ENCODE measurements at places on chromosomes 2 and 18.

- no peak for DNase-seq
Measured at GRCh38 chr2:65504201-65504600, 71.8 kb upstream of the SPRED2 start.

GRCh38 chr18:57649556-57650500, 28.2 kb upstream of the NARS1 start:
- DNase-seq, result no peak

DNA sequence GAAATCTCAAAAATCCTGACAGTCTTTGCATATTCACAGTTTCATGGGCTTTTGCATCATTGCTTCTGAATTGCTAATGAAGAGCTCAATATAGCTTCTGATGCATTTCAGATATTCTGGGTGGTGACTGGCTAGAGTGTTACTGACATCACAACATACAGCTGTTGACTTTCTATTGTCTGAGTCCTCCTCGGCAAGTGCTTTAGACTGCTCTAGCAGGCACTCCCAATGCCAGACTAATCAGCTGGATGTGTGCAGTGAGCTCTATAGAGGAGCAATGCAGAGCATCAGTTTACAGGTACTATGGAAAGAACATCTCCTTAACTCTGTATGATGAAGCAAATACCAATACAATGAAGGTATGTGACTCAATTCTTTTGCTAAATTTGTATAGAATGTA, 54.9 kb downstream of the R3HDM1 start:
- no peak for DNase-seq

- DNase-seq, result no peak
Measured at GRCh38 chr2:222024932-222025880, 273.6 kb downstream of the PAX3 start.

DNA sequence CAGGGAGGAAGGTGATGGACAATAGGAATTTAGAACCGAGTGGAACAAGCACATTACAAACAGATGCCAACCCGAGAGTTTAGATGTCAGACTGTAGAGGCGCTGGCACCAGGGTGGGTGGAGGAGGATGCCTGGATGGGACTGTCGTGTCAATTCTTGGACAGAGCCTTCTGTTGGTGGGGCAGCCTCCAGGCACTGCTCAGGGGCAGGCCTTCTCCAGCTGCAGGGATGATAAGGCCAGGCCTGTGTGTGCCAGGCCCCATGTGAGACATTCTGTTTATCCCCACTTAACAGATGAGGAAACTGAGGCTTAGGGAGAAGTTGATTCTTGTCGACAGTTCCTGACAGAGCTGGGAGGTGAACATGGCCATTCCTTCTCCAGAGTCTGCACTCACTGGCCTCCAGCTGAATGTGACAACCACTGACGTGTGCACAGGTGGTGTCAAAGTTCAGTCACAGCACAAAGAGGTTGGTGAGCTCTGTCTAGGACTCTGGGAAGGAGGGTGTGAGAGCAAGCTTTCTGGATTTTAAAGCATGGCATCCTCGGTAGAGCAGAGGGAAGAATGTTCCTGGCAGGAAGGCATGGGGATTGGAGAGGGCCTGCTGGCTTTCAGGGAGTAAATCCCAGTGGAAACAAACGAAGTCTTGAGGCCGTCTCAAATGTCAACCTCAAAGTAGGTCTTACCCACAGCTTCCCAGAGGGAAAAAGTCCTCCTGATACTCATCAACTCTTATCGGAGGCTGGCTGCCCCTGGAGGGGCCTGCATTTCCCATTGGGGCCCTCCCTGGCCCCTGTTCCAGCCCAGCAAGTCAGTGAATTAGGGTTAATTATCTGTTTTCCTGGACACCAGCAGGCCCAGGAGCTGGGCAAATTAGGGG, 52.4 kb downstream of the GLI2 start:
- no peak for DNase-seq

- DNase-seq, result no peak
Measured at GRCh38 chr18:58533766-58534165, 95.1 kb downstream of the ALPK2 start.

- DNase-seq, result no peak
Measured at GRCh38 chr2:50863856-50864255, 168.1 kb downstream of the NRXN1 start.

GRCh38 chr2:130963849-130964793, 127.4 kb downstream of the ARHGEF4 start:
- no peak for DNase-seq

GRCh38 chr2:48048476-48049171, 142.3 kb upstream of the FBXO11 start:
- no peak for DNase-seq

GRCh38 chr2:136108463-136108862, 9.5 kb downstream of the CXCR4 start:
- no peak for DNase-seq

DNA sequence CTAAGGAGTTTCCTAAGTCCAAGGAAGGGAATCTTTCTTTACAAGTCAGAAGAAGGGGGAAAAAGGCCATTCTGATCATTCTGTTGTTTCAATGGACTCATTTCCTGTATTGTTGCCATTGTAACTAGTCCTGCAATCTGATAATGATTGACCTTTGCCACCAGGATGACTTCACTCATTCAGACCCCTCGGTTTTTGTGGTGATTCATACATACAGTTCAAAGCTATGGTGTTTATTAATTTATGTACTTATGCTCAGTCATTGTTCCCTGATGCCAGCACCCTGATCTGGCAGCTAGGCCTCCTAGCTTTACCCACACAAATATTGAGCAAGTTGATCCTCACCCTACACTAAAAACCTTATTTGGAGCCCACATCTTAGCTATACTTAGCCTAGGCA, 57.6 kb upstream of the ZNF519 start:
- DNase-seq, result no peak

- no peak for DNase-seq
Measured at GRCh38 chr2:8505311-8505920, 176.4 kb upstream of the ID2 start.

DNA sequence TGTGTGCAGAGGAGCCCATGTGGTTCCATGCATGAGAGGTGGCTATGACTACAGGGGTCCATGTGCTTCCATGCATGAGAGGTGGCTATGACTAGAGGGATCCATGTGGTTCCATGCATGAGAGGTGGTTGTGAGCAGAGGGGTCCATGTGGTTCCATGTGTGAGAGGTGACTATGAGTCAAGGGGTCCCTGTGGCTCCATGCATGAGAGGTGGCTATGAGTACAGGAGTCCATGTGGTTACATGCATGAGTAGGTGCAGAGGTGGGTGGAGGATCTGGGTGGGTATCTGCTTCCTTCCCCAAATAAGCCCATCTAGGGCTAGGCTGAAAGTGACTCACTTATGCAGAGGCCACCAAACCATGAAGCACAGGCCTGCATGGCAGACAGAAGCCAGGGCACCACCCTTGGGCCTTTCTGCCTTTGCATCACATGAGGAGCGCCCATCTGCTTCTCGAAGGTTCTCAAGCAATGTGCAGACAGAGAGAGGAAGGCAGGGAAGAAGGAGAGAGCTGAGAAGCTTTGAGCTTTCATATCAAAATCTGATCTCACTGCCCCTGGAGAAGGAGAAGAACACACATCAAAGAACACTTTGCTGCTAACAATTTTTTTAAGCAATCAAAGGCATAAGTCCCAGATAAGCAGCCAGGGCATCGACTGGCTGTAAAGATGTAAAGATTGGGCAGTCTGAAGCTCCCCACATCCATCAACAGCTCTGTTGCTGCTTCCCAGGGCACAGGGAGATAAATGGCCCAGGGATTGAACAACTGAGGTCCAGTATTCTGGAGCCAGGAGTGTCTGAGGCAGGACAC, 137.6 kb downstream of the TNS1 start:
- no peak for DNase-seq

DNA sequence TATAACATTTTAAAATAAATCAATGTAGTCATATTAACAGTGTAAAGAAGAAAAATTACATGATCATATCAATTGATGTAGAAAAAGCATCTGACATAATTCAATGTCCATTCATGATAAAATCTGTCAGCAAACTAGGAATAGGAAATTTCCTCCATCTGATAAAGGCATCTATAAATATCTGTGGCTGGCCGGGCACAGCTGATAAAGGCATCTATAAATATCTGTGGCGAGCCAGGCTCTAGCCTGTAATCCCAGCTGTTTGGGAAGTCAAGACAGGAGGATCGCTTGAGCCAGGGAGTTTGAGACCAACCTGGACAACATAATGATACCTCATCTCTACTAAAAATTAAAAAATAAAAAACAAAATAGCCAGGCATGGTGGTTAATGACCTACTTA, 18.1 kb upstream of the RANBP2 start:
- no peak for DNase-seq

- DNase-seq, result no peak
Measured at GRCh38 chr2:27582129-27582694, 630 bp upstream of the ZNF512 start.

DNA sequence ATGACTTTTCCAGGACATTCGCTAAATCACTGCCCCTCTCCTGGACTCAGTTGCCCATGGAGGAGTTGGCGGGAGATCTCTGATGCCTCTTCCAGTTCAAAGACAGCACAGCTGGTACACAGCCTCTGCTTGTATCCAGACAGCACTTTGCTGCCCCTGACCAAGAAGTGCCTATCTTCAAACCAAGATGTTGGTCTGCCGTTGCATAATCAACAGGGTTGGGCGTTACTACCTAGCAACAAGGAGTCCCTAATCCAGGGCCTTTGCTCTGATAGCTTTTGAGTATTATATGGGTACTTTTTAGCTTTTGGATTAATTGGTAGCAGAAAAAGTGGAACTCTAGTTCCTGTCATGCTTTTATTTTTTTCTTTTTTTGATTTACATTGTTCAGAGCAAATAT, 166.6 kb downstream of the FAM210A start:
- no peak for DNase-seq

DNA sequence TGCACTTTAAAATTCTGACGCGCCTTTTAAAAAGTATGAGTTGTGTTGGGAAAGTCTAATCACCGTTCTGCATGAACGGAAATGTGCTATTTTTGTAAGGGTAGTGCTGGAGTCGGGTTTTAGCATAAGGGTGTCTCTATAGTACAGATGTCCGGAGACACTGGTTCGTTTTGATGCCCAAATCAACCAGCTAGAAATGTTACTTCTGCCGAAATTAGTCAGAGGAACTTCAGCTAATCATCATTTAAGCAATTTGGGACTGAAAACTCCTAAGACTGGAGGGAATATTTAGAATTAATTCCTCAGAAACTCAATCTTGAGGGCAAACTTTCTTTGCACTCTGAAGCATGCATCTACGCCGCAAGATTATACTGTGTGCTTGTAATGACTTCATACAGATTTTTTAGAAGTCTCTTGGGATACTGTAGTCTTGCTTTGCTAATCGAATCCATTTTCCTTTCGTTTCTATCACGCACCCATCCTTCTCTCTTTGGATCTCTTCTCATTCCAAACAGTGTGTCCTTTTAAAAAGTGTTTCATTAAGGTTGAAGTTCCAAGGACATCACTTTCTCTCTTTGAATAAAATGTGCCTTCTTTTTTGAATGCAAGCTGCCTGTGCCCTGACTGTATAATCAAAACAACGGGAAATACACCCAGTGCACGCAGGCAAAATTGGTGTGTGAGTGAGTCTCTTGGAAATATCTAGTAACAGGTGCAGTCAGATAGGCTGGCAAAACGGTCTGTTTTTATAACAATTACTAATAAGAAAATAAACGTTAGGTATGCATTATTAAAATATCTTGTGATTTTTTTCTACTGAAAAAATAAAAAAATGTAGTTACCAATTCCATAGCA, 270.9 kb upstream of the TCF4 start:
- no peak for DNase-seq

GRCh38 chr2:230498506-230499107, 82.6 kb downstream of the SP100 start:
- DNase-seq, result no peak

GRCh38 chr2:169001116-169001815, 29.9 kb downstream of the ABCB11 start:
- no peak for DNase-seq

GRCh38 chr2:234669621-234670020, 172.7 kb upstream of the ARL4C start:
- DNase-seq, result no peak

DNA sequence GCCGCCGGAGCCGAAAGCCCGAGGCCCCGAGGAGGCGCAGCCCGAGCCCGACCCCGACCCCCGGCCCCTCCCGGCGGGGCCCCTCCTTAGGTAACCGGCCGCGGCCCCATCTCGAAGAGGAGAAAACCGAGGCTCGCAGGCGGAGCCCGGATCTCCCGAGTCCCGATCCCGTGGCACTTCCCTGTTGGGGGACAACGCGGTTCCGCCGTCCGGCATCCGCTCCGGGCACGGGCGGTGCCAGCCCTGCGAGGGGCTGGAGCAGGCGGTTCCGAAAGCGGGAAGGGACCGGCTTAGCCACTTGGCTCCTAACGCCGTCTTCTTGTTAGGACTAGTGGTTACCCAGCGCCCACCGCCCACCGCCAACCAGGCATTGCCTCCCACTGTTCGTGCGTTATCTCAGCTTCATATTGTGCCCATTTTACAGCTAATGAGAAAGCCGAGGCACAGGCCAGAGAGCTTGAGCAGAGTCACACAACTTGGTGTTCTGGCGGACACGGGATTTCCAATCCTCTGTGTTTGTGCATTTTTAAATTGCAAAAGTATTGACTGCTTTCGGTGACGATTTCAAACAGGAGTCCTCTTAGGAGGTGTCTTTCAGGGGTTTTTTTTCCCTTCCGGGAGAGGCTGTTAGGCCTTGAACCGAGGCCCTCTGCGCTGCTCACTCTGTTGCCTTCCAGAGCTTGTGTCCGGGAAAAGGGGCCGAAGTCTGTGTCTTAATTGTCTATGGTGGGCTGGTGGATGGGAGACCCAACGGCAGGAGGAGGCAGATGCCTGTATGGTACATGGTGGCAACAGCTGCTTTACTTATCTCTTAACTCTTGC, 562 bp downstream of the CENPA start:
- no peak for DNase-seq

- DNase-seq, result no peak
Measured at GRCh38 chr18:23259701-23260681, 124.7 kb downstream of the CABLES1 start.

DNA sequence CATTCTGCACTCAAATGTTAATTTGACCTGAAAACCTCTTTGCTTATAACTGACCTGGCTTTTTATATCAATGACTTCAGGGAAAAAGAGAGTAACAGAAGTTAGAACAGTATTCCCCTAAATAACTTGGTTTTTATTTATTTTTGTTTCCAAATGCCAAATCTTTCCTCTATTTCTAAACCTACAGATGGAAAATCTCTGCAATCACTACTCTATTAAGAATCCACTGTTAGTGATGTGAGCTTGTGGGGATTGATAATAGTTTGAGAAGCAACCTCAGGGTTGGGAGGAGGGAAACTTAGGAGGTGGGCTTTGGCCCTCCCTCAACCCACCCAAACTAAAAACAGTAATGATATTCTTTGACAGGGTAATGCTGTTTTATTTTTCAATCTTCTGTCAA, 351.8 kb downstream of the DCC start:
- DNase-seq, result no peak

GRCh38 chr18:70368903-70369302, 80.1 kb downstream of the SOCS6 start:
- DNase-seq, result no peak

GRCh38 chr2:45102579-45103117, 93.4 kb upstream of the SIX2 start:
- DNase-seq, result no peak

GRCh38 chr2:85550486-85550885, 10.8 kb downstream of the GGCX start:
- no peak for DNase-seq

GRCh38 chr2:47094511-47095142, 60.5 kb downstream of the STPG4 start:
- no peak for DNase-seq
